Colonic mucosa (tissue), 4 donors: ENCODE measurements at places on chromosomes 4 and X.
A peak's percentile ranks its signal among the peaks of the same experiment; 100 is the strongest.

DNA sequence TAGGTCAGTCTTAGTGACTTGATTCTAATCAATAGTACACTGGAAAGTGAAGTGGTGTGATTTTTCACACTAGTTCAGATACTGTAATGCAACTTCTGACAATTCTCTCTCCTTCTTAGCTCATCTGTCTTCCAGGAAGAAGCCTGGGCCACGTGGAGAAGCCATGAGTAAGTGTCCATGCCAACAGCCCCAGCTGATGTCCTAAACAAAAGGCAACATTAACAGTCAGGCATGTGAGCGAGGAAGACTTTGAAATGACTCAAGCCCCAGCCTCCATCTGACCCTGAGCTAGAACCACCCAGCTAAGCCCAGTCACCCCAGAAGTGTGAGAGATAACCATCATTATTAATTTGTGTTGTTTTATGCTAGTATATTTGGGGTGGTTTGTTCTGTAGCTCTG lies 115.7 kb upstream of the MAGEB16 start:
- H3K27me3 ChIP-seq = no peaks in the 10 kb centered on the region
- H3K4me3 ChIP-seq = no peak overlapping the region
- H3K36me3 ChIP-seq = no peaks in the 10 kb centered on the region
- no peak for DNase-seq

DNA sequence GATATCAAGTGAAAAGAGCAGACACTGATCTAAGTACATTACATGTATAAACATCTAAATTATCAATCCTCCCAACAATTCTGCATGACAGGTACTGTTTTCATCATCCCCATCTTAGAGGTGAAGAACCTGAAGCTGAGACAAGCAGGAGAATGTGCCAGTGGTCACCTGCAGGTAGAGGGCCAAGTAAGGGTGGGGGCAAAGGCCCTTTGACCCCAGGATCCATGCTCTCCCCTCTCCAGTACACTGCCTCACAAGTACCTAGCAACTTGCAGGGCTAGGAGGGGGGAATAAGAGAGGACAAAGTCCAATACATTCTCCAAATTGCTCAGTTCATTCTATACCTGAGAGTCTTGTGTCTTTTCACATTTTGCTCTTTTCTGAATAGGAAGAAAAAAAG lies 8.3 kb upstream of the MAP7D2 start:
- no peak overlapping the region for H3K4me3 ChIP-seq
- H3K27me3 ChIP-seq = no peaks in the 10 kb centered on the region
- H3K36me3 ChIP-seq = no peaks in the 10 kb centered on the region
- DNase-seq = no peak
- H3K27ac ChIP-seq = no peak overlapping the region

DNA sequence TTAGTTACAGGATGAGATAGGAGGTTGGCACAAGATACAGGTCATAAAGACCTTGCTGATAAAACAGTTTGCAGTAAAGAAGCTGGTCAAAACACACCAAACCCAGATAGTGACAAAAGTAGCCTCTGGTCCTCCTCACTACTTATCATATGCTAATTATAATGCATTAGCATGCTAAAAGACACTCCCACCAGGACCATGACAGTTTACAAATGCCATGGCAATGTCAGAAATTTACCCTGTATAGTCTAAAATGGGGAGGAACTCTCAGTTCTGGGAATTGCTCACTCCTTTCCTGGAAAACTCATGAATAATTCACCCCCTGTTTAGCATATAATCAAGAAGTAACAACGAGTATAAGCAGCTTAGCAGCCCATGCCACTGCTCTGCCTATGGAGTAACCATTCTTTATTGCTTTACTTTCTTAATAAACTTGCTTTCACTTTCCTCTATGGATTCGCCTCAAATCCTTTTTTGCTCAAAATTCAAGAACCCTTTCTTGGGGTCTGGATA lies 1254.4 kb downstream of the PCDH7 start:
- no peaks in the 10 kb centered on the region for H3K36me3 ChIP-seq
- no peaks in the 10 kb centered on the region for H3K27me3 ChIP-seq
- no peak overlapping the region for H3K27ac ChIP-seq
- H3K4me1 ChIP-seq = no peaks in the 10 kb centered on the region
- H3K4me3 ChIP-seq = no peak overlapping the region
- DNase-seq = no peak

DNA sequence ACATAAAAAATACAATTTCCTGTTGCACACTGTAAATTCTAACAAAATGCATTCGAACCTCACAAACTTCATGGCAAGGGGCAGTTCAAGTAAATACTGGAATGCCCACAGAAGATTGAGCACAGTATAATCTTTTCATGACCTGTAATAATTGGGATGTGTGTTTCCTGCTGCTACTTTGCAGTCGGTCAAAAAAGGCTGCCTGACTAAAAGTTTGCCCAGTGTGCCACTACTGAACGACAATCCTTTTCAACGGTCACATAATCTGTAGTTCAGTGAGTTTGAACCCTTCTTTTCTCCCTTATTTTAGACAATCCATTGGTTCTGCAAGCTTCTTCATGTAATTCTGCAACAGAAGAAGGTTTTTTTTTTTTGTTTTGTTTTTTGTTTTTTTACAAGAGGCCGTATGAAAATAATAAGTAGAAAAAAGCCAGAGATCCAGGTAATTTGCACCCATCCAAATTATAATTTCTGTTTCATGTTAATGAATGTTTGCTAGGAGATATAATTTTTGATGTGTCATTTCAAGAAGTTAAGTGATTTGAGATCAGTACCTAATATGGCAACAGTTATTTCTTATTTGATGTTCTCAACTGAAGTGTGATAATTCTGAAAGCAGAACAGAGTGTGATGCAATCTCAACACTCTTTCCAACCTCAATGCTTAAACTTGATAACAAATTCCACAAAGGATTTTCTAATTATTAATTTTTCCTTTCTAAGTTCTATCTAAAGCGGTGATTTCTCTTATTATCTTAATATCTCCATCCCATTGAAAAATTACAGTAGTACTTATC lies 237.6 kb downstream of the FSTL5 start:
- H3K36me3 ChIP-seq = no peaks in the 10 kb centered on the region
- no peak overlapping the region for H3K4me3 ChIP-seq
- DNase-seq = no peak

- no peaks in the 10 kb centered on the region for H3K27me3 ChIP-seq
- DNase-seq = no peak
- no peak overlapping the region for H3K4me3 ChIP-seq
- no peaks in the 10 kb centered on the region for H3K36me3 ChIP-seq
- H3K27ac ChIP-seq = no peak overlapping the region
Measured at GRCh38 chr4:921830-922331, 10.2 kb downstream of the GAK start.

DNA sequence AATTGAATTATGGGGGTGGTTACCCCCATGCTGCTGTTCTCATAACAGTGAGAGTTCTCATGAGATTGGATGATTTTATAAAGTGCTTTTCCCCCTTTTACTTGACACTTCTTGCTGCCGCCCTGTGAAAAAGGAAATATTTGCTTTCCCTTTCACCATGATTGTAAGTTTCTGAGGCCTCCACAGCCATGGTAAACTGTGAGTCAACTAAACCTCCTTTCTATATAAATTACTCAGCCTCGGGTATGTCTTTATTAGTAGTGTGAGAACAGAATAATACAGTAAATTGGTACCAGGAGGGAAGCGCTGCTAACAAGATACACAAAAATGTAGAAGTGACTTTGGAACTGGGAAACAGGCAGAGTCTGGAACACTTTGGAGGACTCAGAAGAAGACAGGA lies 1070.8 kb downstream of the FAM133A start:
- no peaks in the 10 kb centered on the region for H3K27me3 ChIP-seq
- no peak for DNase-seq
- H3K4me3 ChIP-seq = no peak overlapping the region

DNA sequence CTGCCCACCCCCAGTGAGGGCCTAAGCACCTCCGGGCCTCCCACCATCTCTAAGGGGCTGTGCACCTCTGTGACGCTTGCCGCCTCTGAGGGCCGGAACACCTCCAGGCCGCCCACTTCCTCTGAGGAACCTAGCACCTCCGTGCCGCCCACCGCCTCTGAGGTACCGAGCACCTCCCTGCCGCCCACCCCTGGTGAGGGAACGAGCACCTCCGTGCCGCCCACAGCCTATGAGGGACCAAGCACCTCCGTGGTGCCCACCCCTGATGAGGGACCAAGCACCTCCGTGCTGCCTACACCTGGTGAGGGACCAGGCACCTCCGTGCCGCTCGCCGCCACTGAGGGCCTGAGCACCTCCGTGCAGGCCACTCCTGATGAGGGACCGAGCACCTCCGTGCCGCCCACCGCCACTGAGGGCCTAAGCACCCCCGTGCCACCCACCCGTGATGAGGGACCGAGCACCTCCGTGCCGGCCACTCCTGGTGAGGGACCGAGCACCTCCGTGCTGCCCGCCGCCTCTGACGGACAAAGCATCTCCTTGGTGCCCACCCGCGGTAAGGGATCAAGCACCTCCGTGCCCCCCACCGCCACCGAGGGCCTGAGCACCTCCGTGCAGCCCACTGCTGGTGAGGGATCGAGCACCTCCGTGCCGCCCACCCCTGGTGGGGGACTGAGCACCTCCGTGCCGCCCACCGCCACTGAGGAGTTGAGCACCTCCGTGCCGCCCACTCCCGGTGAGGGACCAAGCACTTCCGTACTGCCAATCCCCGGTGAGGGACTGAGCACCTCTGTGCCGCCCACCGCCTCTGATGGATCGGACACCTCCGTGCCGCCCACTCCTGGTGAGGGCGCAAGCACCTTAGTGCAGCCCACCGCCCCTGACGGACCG lies 977 bp downstream of the MAGEE1 start:
- H3K27ac ChIP-seq = no peak overlapping the region
- peak; percentile 19 for DNase-seq
- peak overlapping the region; percentile 52 for H3K4me3 ChIP-seq

DNA sequence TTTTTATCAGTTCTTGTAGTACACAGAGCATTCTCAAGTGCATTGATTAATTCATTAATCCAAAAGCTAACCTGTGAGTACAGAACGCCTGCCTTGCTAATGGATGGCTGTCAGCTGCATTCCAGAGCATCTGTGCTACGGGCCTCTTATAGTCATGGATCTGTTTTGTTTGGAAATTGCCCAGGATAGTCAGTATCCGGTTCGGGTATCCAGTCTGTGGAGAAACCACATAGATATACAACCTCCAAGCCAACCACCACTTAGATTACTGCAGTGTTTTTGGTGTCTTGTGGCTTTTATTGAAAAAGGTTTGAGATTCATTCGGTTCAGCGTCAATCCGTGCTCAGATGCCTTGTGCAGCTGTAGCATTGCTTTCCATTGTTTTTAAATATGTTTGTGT lies 4.0 kb downstream of the LAP3 start:
- H3K4me3 ChIP-seq = no peak overlapping the region
- H3K27me3 ChIP-seq = no peaks in the 10 kb centered on the region
- H3K27ac ChIP-seq = no peak overlapping the region
- H3K36me3 ChIP-seq = peaks cover 10% of the 10 kb centered on the region

DNA sequence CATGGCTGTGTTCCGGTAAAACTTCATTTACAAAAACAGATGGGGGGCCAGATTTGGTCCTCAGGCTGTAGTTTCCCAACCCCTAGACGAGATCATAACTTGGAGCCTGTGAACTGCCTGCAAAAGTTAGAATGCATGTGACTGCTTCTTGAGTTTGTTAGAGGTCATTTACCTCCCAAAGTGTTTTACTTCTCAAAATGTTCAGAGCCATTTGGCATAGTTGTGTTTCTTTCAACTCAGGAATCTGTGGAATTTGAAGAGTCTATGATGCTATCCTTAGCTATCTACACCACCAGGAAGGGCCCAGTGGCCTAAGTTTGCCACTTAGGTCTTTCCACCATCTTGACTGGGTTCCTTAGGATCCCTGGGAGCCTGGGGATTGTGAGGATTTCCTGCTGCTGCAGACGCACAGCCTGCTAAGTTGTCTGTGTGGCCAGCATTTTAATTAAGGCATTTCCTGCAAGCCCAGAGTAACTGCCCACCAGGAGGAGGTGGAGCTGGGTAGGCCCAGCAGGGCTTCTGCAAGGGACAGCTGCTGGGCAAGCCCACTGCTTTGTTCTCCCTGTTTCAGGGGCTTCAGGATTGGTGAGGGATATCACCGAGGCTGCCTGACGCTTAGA lies 53.1 kb downstream of the CCNI start:
- no peaks in the 10 kb centered on the region for H3K4me1 ChIP-seq
- H3K27ac ChIP-seq = no peak overlapping the region
- H3K4me3 ChIP-seq = no peak overlapping the region
- H3K36me3 ChIP-seq = no peaks in the 10 kb centered on the region
- no peaks in the 10 kb centered on the region for H3K27me3 ChIP-seq
- no peak for DNase-seq
